ENCODE measurements at places on chromosomes 7 and 10.

DNA sequence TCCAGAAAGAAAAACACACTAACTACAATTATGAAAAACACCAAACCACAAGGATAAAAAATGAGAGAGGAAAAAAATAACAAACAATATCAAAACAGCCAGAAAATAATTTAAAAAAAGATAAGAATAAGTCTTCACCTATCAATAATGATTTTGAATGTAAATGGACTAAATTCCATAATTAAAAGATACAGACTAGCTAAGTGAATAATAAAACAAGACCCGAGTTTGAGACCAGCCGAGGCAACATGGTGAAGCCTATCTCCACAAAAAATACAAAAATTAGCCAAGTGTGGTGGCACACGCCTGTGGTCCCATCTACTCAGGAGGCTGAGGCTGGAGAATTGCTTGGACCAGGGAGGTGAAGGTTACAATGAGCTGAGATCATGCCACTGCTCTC is 131.1 kb downstream of the MTERF1 start:
- no peak for DNase-seq

- no peak for DNase-seq
Measured at GRCh38 chr7:103420857-103421384, 25.1 kb downstream of the SLC26A5 start.

GRCh38 chr7:55140941-55141278 is 122.1 kb downstream of the EGFR start:
- no peak for DNase-seq

GRCh38 chr10:112815269-112816032 is 134.6 kb upstream of the TCF7L2 start:
- peak; percentile 30 for DNase-seq

Measured in GM04503 (cell line).